ENCODE measurements at places on chromosomes 11 and 22.

DNA sequence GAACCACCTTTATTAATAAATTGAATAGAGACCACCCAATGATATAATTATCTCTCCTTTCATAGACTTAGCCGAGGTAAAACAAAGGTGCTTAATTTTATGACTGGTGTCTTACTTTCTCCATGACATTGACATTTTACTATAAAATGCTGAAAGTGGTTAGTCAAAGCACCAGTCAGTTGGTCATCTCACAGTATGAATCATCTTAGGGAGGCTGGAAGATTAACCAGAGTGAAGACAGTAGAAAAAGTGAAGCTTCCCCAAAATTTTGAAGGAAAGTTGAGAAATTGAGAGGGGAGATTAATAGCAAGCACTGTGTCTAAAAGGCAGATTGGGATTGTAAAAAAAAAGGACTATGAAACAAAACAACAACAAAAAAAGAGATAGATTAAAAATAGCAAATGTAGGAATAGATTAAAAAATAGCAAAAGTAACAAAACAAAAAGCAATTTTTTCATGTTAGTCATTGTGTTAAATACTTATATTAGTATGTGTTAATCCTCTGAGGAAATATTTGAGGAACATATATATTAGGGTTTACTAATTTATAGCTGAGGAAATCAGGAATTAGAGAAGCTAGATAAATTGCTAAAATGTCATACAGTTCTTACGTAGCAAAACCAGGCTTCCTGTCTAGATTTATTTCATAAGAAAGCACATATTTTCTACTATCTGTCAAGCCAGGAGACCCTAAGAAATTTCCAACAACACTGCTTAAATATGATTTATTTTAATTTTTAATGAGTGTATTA, 557.3 kb upstream of the ANO5 start:
- DNase-seq = no peak

DNA sequence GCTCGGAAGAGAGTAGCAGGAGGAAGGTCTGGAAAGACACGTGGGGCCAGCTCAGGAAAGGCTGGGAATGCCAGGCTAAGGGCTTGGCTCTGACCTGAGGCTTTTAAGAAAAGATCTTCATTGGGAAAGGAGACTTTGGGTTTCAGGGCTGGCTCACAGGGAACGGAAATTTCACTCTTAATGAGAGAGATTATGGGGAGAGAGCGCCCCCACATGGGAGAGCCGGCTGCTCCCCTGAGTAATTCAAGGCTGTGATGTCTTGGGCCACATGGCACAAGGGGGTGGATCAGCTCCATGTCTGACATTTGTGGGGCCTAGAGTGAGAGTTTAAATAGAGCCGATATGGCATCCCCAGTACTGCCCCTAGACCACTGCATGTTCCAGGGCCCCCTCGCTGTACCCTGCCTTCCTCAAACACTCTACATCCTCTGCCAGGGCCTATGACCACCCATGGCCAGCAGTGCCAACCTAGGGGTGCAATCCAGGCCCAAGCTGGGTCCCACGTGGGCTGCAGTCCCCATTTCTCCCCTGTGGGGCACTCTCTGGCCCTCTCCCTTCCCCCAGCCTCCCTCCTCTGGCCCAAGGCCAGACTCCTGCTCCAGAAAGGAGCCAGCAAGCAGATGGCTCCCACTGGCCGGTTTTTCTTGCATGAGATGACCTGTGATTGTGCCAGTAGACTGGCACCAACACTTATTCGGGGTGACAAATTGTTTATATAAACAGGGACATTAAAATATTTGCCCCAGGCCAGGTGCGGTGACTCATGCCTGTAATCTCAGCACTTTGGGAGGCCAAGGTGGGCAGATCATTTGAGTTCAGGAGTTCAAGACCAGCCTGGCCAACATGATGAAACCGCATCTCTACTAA, 75.2 kb downstream of the ISX start:
- DNase-seq = no peak

GRCh38 chr22:38751422-38752346, 4.1 kb downstream of the SUN2 start:
- DNase-seq = no peak

- DNase-seq = no peak
Measured at GRCh38 chr11:118619444-118620197, 12.2 kb downstream of the PHLDB1 start.

- DNase-seq = no peak
Measured at GRCh38 chr11:83511646-83512045, 225.5 kb upstream of the CCDC90B start.

DNA sequence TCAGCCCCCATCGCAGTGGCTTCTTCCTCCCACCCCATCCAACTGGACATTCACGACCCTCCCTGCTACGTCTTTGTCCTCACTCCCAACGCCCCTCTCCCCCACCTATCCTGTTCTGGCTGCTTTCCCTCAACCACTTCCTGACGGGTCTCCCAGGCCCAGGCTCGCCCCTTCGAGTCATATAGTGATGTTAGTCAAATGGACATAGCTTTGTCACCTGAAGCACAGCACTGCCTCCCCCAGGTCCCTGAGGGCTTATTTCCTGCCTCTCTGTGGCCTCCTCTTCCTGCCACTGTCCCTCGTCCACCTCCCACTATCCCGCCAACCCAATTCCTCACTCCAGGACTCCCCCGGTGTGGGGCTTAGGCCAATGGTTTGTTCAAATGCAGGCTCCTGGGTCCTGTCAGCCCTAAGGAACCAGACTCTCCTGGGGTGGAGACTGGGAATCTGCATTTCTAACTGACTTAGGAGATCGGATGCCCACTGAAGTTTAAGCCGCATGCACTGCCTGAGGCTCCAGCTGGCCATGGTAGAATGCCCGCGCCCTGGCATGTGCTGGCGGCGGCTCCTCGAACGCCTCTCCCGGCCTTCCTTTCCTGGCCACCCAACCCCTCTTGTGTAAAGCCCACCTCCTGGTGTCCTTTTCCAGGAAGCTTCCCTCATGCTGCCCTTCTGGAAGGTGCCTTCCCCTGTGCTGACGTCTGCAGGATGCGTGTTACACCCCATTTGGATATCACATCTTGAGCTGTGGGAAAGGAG, 18.3 kb downstream of the SUN2 start:
- DNase-seq = no peak

DNA sequence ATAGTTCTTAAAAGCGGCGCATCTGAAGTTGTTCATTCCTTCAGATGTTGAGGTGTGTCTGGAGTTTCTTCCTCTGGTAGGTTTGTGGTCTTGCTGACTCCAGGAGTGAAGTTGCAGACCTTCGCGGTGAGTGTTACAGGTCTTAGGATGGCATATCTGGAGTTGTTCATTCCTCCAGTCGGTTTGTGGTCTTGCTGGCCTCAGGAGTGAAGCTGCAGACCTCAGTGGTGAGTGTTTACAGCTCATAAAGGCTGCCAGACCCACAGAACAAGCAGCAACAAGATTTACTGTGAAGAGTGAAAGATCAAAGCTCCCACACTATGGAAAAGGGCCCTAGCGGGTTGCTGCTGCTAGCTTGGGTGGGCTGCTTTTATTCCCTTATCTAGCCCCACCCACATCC, 201.7 kb upstream of the PDGFD start:
- DNase-seq = no peak

GRCh38 chr22:25697978-25698377, 44.0 kb upstream of the MYO18B start:
- no peak for DNase-seq

- no peak for DNase-seq
Measured at GRCh38 chr11:47538741-47539565, 14.0 kb downstream of the CELF1 start.

- no peak for DNase-seq
Measured at GRCh38 chr11:110200241-110200640, 96.2 kb downstream of the RDX start.

GRCh38 chr11:33775832-33776470, 1.6 kb upstream of the FBXO3 start:
- DNase-seq = no peak

DNA sequence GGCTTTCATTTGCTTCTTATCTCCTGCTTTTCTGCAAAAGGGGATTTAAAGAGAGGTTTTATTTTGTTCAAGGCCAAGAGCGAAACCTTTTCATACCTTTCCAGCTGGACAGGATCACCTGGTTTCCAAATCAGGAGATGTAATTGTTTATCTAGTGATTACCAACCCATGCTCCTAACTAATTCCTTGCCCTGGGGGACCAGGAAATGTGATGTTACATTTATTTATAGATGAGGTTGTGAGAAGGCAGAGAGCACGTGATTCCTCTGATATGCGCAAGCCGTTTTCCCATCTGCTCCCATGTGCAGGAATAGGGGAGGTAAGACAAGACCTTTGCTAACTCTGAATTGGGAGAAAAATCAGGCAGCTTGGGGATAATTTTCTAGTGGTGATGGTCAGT, 507.2 kb upstream of the LARGE1 start:
- no peak for DNase-seq

DNA sequence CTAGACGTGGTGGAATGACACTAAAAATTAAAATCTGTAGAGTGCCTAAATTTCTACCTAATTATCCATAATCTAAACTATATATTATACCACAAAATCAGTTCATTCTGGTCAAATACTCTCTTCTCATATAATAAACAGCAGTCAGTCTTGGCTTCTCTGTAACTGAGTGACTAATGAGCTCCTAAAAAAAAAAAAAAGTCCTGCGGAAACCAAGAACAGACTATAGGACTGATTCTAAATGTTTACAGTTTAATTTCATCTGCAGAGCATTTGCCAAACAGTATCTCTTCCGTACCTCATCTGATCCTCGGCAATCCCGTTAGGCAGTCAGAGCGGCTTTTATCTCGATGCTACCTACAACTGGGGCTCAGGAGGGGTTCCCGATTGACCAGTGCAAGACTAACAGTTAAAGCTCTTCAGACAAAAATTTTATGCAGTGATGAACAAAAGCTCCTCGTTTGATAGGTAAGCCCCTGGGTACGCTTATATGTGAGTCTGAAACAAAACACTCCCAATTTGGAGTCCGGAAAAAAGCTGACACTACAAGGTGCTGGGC, 686 bp downstream of the KIF18A start:
- no peak for DNase-seq

DNA sequence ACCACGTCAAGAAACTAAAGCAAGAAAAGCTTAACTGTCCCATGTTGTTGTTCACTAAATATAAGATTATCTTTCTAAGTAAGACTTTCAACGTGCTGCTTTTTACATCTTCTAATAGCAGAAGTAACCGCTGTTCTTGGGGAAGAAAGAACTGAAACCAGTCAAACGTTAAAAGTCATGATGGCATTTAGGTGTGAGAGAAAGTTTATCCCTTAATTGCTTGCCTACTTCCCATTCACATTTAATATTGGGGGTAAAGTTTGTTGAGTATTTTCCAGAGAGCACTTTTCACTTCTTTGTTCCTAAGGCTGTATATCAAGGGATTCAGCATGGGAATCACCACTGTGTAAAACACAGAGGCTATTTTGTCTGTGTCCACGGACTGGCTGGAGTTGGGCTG, 970 bp downstream of the OR5B21 start:
- DNase-seq = no peak

DNA sequence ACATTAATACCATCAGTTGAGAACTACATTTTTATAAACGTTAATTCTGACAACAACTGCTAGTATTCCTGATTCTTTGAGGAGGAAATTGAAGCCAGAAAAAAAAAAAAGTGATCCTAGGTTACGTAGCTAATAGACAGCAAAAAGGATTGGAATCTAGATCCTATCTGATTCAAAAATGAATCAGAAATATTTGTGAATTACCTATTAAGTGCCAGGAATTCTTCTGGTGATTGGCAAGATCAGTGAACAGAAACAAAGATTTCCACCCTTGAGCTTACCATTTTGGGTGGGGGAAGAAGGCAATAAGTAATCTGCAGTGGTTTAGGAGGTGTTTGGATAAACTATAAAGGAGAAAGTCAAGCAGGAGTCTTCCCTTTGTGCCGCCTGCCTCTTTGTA, 63.9 kb upstream of the LARGE1 start:
- DNase-seq = no peak

DNA sequence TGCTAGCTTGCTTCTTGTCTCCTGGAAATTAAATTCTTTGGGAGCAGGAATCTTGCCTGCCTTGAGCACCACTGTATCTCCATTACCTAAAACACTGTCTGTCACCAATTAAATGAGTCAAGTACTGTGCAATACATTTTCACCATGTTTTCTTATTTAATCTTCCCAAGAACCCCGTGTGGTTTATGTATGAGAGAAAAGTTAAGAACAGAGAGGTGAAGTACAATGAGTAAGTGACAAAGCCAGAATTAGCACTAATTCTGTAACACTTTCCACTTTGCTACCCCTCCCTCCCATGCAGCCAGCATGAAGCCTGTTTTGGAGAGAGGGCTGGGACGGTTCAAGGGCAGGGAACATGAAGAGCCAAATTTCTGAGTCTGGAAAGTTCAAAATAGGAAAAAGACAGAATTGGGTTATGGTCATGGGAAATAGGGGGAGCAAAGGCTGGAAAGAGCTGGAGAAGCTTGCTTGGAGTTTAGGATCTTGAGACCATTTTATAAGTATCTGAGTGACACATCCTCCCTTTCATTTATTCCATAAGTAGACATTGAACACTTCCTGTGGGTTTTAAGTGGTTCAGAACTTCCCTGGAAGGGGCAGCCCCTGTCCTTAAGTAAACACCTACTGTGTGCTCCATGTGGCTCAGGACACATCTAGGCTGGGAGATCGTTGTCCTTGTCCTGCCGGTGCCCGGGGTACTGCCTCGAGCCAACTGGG, 60.5 kb upstream of the CHST1 start:
- no peak for DNase-seq

GRCh38 chr11:76810151-76810853, 27.1 kb downstream of the TSKU start:
- DNase-seq = no peak

- no peak for DNase-seq
Measured at GRCh38 chr11:117010808-117011540, 87.3 kb downstream of the SIK3 start.

GRCh38 chr11:45917286-45917622, 423 bp downstream of the PEX16 start:
- DNase-seq = no peak

GRCh38 chr11:11251394-11251970, 101.6 kb downstream of the CSNK2A3 start:
- DNase-seq = no peak

DNA sequence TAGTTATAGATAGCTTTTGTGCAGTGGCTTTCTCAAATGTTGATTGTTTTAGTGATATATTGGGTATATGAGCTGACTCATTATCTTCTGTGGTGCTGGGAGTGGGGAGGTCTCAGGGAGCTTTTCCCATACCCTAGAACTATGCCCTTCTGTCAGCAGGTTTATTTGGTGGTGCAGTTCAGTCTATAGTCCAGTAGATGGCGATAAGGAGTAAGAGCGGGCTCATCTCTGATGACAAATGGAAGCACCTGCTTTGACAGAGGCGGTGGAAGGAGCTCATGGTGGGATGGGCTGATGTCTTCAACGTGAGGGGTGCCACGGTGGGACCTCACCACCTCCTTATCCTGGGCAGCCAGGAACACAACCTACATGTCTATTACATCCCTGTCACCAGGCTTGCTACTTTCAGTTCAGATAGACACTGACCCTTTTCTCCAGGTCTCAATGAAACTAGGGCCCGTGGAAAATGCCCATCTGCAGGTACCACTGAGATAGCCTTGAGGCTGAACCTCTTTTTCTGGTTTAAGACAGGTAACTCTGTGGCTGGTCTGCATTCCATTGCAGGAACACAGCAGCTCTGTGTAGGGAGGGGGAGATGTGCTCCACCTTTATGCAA, 13.0 kb upstream of the OR6A2 start:
- no peak for DNase-seq
